ENCODE measurements at places on chromosomes 3 and 15.

GRCh38 chr15:62389885-62390790 is 225.1 kb upstream of the C2CD4B start:
- peak; percentile 81 for DNase-seq

- DNase-seq, result no peak
Observed at GRCh38 chr15:89498574-89498906, 2.2 kb upstream of the RHCG start.

- DNase-seq, result no peak
Observed at GRCh38 chr15:101620671-101621070, 31.5 kb downstream of the TM2D3 start.

DNA sequence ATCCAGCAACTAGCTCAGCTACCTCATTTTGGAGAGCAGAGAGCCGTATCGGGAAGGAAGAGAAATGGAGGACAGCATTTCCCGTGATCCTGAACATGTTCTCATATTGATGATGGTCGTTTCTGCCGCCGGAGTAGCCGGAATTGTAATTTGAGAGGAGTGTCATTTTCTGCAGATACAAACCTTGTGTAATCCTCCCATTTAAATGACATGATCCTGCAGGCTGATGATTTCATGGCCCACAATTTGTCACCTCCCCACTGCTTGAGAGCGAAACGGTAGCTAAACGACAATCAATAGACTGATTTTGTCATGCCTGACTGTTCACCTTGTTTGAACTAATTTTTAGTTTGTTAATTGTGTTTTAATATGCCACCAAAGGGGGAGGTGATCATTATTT is 126.5 kb upstream of the CNTN6 start:
- DNase-seq, result peak; percentile 49

GRCh38 chr15:101479851-101480612 is 9.5 kb downstream of the PCSK6 start:
- DNase-seq, result no peak

- no peak for DNase-seq
Observed at GRCh38 chr3:67550541-67550940, 103.9 kb downstream of the SUCLG2 start.

- no peak for DNase-seq
Observed at GRCh38 chr3:170021083-170021482, 16.7 kb upstream of the GPR160 start.

DNA sequence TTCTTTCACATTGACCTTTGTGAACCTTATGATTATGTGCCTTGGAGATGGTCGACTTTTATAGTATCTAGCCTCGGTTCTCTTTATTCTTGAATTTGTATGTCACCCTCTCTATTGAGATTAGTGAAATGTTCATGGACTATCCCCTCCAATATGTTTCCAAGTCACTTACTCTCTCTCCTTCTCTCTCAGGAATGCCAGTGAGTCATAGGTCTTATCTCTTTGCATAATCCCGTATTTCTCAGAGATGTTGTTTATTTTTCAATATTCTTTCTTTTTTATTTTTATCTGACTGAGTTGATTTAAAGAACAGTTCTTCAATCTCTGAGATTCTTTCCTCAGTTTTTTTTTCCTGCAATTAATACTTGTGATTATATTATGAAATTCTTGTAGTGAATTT is 411.6 kb upstream of the CADM2 start:
- no peak for DNase-seq

DNA sequence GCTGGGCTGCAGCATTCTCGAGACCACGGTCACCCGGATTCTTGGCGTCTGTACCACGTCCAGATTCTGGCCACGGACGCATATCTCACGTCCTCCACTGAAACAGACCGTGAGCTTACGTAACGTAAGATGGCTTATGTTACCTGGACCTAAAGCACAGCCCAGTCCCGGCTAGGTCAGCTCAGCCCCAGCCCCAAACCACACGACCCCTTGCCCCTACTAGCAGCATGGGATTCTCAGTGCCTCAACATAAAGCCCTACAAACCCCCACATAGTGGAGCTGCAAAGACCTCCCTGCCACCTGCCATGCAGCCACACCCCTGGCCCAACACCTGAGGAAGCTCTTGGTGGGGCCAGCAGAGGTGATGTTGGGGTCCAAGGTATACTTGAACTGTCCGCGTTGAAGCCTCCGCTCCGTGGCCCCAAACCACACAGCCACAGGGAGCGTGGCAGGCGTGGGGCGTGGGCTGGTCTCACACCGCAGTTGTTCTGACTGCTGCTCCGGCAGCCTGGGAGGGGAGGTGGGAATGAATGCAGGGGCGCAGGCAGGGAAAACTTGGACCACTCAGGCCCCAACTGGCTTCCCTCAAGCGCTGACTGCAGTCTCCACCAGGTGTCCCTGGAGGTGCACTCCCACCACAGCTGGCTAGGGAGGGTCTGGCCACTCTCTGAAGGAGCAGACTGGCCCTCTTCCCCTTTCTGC is 14.5 kb downstream of the PLXNB1 start:
- no peak for DNase-seq

- DNase-seq, result no peak
Observed at GRCh38 chr15:101129851-101130380, 121.9 kb downstream of the CHSY1 start.

DNA sequence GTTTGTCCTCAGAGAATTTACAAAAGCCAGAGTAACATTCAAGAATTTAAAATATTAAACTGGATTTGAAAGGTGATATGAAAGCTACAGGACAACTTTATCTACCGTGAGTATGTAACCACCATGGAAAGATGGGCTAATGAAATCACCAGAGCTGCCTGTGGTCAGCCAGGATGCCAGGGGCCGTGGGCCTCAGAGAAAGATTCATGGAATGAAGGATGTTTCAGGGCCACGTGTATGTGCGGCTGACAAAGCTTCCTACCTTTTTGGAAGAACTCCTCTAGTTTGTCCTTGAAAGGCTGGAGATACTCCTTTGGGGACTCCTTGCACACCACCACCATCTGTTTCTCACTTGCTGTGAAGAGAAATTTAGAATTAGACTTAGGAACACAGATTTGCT is 138.9 kb downstream of the GREM1 start:
- DNase-seq, result no peak

DNA sequence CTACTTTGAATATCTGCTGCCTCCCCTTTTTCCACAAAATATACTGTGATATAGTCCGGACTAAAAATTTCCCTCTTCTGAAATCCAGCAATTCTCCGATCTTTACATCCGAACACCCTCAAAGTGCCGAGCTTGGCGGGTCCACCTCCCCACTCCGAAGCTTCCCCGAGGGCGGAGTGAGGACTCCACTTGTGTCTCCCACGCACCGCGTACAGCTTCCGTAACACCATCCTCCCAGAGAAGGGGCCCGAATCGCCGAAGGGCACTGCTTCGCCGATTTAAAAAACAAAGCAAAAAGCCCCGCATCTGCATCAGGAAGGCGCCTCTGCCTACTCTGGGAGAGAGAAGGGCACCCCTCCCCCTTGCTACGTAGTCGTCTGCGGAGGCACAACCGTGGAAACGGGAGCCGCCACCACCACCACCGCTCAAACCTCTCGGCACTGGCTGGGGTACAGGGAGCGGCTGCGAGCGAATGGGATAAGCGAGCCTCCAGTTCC is 551 bp downstream of the NCBP2 start:
- DNase-seq, result peak; percentile 56

DNA sequence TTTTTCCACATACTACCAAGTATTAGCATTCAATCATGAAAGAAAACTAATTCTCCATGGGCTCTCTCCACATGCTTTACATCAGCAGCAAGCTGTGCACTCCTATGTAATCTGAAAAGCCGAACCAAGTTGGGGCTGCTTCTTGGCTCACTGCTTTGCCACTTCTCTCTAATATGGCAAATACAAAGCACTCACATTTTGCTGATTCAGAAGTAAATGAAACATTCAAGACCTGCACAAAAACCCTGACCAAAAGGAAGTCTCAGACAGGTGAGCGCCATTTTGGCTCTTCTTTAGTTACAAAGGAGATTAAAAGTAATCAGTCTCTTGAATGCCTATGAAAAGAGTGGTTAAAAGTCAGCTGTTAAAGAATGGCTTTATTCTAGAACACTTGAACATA is 915.2 kb downstream of the FHIT start:
- no peak for DNase-seq

GRCh38 chr3:195072916-195073564 is 197.9 kb downstream of the XXYLT1 start:
- DNase-seq, result no peak

- DNase-seq, result peak; percentile 64
Observed at GRCh38 chr3:157239082-157239704, 79.2 kb upstream of the CCNL1 start.

- no peak for DNase-seq
Observed at GRCh38 chr3:171977441-171977840, 61.9 kb upstream of the FNDC3B start.

GRCh38 chr15:36936613-36937012 is 163.7 kb downstream of the MEIS2 start:
- DNase-seq, result no peak

- peak; percentile 56 for DNase-seq
Observed at GRCh38 chr15:66603301-66604179, 37.7 kb upstream of the LCTL start.

DNA sequence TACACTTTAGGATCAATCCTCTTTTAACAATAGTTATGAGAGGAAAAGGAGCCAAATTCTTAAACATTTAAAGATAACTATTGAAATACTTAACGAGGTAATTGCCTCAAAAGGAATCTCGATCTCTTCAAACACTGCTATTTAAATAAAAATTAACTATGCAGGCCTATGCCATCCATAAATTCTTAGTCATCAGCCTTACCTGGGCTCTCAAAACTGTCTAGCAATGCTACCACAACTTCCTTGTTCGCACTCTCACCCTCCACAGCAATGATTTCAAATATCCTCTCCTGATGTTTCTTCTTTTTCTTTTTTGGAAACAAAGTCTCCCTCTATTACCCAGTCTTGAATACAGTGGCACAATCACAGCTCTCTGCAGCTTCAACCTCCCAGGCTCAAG is 12.3 kb downstream of the ETFA start:
- no peak for DNase-seq

DNA sequence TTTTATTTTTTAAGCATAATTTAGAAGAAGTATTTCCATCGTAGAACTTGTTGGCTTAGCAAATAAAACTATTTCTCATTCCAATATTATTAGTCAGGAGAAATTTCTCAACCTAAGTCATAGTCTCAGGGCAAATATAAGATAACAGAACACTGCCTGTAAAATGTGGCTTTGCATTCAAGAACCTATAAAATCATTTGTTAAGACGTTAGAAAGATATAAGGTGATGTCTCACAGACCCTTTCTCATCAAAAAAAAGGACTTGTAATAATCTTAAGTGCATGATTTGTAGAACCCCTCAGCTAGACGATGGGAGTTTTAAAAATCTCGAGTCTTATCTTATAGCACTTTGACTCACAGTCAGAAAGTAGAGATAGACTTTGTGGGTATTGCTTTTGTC is 314.7 kb upstream of the CFAP20DC start:
- DNase-seq, result no peak

DNA sequence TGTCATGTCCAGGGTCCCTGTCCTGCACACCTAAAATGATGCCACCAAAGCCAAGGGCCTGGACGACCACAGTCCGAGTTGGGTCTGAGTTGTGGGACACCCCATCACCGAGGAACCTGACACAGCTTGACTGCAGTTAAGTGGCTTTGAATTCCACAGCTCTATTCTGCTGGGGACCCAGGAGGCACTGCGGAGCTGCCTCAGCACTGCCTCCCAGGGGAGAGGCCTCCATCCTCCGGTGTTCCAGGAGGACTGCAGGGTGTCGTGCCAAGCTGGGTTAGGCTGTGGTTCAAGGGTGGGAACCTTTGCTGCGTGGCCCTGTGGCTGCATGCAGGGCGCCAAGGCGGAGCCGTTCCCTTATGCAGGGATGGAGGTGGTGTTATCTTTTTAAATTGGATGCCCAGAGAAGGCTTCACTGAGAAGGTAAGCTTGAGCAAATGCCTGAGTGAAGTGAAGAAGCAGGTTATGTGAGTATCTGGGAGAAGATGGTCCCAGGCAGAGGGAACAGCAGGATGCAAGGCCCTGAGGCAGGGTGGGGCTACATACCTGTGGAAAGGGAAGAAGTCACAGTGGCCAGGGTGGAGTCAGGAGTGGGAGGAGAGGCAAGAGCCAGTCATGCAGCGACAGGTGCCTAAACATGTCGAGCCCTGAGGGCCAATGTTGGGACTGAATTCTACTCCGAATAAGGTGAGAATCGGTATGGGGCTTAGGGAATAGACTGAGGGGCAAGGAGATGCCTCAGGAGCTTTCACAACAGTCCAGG is 144.8 kb downstream of the TPRA1 start:
- DNase-seq, result no peak

GRCh38 chr15:29376590-29376989 is 107.0 kb upstream of the NSMCE3 start:
- DNase-seq, result no peak
